ENCODE measurements at places on chromosomes 6 and 20.
A peak's percentile ranks its signal among the peaks of the same experiment; 100 is the strongest.

DNA sequence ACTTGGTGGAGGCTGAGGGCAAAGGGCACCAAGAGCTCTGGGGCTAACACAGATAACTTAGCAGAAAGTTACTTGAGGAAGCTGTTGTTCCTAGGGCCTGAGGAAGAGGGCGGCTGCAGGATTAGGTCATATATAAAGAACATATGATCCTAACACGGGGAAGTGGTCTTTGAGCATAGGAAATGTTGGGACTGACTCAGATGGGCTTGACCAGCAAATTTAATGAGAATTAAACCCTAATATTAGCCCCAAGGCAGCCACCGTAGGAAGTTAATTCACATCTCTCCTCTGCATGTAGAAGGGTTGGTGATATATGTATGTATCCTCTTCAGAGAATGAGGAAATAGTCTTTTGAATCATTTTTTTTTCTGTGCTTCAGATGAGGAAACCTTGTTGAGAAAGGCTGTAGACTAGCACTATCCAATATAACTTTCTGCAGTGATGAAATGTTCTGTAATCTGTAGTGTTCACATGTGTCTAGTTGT lies 9.2 kb upstream of the ZBTB9 start:
- DNase-seq, result no peak

DNA sequence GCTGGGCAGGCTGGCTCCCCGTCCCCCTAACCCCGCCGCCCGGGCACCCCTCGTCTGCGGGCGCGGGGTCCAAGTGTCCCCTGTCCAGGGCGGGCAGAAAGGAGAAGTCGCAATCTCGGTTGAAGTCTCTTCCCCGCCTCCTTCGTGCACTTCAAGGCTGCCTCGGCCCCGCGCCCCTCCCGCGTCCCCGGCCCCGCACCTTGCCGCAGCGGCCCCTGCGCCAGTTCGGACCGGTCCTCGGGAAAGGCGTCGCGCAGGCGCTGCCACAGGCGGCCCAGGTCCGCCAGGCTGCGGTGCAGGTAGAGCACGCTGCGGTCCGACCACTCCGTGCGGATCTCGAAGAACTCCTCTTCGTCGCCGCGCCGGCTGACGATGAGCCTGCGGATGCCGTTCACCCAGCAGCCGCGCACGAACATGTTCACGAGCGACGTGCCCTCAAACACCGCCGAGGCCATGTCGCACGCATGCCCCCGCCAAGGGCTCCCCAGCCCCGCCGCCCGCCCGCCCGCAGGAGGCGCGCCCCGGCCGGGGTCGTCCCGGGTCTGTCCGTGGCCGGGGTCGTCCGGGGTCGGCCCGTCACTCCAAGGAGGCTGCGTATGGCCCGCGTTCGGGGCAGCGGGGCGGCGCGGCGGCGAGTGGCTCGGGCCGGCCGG lies at the start of gene PXDC1:
TSS of gene PXDC1 (minus strand) at position 637 of the 653 bp plus-strand sequence. CDS start at position 455, 182 bp downstream.
- no peak for DNase-seq

GRCh38 chr6:52499681-52500236 lies 77.1 kb downstream of the TRAM2 start:
- DNase-seq, result no peak

DNA sequence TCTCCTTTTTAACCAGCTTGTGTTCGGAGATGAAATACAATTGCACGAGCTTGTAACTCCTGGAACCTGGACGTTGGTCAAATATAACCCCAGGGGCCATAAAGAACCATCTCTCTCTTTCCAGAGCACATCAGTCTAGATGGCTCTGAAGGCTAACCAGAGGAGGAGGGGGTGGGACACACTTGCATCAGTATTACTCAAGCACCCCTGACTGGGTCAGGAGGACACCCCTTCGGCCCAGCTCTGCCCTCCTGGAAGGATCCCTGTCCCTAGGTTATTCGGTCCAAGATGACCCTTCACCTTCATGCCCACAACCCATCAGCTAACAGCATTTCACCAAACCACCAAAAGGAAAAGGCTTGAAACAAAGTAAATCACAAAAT lies 67.1 kb downstream of the FYN start:
- DNase-seq, result no peak

DNA sequence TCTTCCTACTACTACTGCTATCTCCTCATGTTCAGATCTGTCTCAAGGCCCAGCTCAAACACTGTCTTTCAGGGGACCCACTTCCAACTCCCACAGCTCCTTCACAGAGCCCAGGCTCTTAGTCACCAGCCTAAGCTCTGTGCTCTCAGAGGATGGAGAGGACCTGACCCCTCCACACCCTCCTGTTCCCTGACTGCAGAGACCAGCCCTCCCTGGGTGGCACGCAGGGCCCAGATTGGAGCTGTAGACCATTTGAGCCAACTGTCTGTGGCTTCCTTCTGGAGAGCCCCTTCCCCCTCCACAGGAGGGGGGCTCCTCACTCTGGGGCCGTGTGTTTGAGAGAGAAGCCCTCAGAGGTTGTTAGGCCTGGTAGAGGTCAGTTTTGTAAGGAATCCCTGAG lies 9.8 kb downstream of the SNPH start:
- DNase-seq, result no peak

DNA sequence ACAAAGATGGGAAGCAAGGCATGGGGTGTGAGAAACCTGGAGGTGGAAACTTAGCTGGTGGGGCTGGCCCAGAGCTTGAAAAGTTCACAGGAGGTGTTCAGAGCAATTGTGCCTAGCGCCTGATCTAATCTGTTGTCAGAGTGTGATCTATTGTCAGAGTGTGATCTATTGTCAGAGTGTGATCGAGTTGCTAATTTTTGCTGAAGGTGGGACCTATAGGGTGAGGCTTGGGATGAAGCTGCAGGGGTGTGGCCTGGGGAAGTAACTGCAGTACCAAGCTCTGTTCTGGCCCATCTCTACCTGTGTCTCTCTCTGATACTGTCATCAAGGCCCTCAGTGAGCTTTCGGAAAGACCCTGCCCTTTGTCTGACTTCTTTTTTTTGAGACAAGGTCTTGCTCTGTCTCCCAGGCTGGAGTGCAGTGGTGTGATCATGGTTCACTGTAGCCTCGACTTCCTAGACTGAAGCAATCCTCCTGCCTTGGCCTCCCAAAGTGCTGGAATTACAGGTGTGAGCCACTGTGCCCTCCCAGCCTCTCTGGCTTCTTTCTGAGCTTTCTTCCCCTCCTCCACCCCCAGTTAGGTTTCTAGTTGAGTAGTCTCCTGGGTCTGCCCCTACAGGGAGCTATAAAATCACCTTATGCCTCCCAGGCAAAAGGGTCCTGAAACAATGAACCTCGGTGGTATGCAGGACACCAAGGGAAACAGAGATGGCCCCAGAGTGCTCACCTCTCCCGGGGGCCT lies 150.8 kb upstream of the RNF24 start:
- no peak for DNase-seq

GRCh38 chr6:150028799-150029198 lies 3.5 kb upstream of the RAET1L start:
- no peak for DNase-seq

- no peak for DNase-seq
Observed at GRCh38 chr6:11363881-11364576, 131.6 kb upstream of the NEDD9 start.

- DNase-seq, result no peak
Observed at GRCh38 chr6:134318236-134318973, 493 bp upstream of the SGK1 start.

DNA sequence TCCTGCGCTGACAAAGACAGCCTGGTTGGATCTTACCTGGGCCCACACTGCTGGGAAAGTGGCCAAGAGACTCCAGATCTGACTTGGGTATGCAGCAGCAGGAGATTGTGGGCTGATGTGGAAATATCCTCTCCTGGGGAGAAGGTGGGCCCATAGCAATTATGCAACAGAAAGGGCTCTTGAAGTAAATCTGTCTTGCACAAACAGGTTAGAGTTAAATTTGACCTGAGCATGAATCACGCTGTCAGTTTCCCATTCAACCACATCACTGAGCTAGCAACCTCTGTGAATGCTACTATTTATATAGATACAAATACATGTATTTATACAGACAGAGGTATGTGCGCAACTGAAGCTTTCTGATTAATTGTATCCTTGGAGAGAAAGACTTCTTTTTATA lies 28.3 kb upstream of the PDYN start:
- no peak for DNase-seq

DNA sequence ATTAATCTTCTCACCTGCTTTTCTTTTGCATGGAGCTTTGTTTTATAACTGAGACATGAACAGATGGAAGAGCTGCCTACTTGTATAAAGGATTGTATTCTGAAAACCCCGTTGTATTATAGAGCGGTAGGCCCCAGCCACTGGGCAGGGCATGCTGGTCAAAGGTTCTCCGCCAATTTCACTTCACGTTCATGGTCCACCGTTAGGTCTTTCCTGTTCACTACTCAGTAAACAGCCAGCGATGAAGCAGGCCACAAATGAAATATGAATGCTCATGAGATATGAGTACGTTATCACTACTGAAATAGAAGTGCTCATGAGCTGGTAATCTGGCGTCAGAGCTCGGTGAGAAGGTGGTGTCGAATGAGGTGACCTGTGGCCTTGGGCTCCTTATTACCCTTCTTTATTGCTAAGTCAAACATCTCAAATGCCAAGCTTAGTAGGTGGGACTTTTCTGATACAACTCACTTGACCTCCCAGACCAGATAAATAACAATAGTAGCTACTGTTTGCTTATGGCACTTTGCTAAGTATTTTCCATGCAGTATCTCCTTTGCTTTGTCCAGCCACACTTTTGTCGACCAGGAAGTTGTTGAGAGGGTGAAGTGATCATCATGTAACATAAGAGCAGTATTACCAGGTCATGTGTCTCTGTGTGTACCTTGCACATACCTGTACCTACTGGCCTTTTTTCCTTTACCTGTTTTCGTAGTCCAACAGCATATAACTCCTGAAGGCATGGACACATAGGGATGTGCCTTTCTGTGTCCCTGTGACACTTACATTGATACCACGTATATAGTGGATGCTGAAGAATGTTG lies 16.7 kb downstream of the EDN3 start:
- no peak for DNase-seq

DNA sequence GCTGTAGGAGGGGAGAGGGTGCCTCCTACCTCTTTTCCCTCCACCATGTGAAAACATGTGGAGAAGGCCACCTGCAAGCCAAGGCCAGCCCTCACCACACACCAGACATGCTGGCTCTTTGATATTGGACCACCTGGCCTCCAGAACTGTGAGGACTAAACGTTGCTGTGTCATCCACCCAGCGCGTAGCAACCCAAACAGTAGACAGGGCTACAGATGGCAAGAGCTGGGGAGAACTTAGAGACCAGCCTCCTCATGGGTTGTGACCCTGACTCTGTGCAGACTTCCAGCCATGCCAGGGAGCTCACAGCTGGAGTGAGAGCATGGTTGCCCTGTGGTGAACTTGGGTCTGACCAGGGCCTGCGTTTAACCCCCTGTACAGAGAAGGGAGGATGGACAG lies 195.9 kb upstream of the CST7 start:
- no peak for DNase-seq

DNA sequence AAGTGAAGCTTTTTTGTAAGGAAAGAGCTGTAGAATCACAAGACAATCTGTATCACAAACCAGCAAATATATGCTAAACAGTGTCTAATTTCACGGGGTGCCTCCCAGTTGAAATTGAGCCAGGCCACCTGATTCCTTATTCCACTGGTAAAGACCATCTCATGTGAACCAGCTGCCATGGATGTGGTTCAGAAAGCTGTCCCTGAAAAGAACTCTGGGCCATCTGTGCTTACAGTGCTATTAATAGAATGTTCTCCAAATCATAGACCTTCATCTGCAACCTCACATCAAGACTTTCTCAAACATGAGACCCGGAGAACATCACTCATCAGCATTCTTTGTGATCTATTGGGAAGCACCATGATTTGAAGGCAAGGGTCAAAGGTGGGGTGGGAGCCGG lies 89.7 kb downstream of the FBXO5 start:
- no peak for DNase-seq

DNA sequence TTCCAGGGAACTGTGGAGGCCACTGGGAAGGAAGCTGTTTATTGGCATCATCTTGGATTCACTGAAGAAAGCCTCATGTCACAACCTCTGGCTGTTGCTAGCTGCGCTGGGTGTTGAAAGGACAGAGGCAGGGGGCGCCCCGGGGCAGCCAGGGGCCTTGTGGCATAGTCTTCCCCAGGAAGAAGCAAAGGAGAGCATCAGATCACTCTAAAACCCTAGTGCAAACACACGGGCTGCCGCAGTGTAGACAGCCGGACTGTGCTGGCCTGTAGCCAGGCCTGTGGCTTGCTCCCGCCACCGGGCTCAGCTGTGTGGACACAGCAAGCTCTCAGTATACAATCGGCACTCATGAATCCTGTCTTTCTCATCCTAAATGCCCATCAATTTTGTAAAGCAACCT lies 23.8 kb upstream of the SMOC2 start:
- no peak for DNase-seq

DNA sequence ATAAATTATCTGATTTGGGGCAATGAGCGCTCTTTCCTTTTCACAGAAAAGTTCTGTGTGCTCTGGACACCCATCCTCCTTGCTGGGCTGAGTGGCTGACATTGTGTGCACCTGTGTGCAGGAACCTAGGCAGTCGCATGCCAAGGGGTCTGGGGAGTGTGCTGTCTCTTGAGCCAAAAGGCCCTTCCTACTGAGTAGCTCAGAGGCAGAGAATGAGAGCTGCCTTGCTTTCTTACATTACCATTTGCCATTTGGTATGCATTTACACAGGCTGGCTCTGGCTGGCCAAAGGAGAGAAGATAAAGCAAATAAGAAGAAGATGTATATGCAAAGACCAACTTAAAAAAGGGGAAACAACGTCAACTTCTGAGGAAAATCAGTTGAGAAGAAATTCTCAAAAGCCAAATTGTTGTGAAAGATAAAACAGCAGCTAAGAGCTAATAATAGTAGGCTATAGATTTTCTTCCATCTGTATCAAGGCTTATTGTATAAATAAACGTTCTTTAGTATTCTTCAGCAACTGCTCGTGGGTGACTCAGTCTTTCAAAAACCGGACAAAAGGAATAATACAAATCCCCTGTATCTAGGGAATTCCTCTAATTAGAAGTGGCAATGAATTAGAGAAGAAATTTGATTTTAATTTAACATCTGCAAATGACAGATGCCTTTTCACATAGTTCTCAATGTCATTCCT lies 121.9 kb downstream of the INSM1 start:
- DNase-seq, result no peak

DNA sequence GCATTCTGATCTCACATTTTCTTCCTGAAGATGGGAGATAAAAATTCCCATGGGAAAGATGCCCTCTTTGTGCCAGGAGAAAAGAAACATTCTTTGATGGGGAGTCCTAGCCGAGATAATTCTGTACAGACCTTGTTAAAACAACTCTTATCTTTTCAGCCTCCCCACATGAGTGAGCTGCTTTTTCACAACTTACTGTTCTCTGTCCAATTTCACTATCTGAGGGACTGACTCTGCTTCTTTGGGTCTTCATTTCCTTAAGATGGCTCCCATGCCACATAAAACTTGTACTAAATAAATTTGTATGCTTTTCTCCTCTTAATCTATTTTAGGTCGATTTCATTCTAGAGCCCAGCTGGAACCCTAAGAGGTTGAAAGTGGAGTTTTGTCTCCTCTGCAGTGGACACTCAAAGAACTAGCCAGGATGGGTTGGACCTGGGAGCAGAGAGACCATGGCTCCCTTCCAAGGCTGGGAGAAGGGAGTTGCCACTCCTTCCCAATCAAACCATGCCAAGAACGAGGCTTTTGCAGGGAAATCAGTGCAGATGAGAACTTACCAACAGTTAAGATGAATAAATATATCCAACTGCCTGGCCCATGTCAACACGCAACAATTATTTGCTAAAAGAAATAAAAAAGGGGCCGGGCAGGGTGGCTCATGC lies 285.8 kb upstream of the SULF2 start:
- DNase-seq, result no peak

GRCh38 chr6:144294016-144294415 lies 8.9 kb downstream of the UTRN start:
- DNase-seq, result peak; percentile 90

GRCh38 chr20:16243470-16243869 lies 329.8 kb downstream of the KIF16B start:
- no peak for DNase-seq

GRCh38 chr6:89887452-89888137 lies 6.7 kb upstream of the GJA10 start:
- DNase-seq, result peak; percentile 7

Data from EL (cell line).